ENCODE measurements at places on chromosomes 11 and 22.

- DNase-seq: no peak
Observed at GRCh38 chr22:20840646-20841371, 17.8 kb downstream of the PI4KA start.

- DNase-seq: no peak
Observed at GRCh38 chr11:23866641-23867040, 630.2 kb upstream of the LUZP2 start.

GRCh38 chr11:69251639-69252489 lies 42.1 kb upstream of the MYEOV start:
- DNase-seq: no peak

DNA sequence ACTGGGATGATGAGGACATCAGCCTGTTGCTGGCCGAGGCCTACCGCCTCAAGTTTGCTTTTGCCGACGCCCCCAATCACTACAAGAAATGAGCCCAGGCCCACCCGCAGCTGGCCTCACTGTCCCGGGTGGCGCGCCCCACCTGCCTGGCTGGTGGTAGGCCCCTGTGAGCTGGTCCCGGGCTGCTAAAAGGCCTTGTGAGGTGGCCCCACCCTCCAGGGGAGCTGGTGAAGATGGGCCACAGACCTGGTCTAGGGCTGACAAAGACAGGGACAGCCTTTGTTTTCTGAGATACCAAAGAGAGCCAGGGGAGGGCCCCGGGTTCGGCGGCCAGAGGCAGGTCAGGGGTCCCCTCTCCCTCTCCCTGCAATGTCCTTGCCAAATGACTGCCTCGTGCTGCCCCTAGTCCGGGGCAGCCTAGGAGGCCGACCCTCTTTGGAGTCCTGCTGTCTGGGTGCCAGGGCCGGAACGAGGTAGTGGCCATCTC lies 411.1 kb downstream of the TBC1D22A start:
- no peak for DNase-seq

DNA sequence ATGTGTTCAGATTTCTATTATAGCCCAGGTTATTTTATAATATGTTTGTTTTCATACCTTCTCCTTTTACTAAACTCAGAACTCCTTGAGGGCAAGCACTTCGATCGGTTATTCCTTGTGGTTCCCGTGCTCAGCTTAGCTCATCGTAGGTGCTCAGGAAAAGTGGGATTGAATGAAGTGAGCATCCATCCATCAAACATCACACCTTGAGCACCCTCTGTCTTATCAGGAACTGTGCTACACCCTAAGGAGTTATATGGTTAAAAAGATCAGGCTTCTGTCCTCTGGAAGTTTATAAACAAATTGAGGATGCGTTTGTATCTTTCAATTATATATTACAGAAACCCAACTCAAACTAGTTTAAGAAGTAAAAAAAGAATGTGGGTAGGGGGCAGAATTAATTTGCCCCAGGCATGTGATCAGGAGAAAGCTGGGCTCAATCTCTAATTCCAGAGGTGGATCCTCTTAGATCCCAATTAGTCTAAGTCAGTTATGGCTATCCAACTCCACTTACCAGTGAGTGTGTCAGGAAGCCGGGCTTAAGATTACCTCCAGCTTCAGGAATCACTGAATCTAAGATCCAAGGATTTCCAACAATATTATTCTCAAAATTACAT lies 59.9 kb upstream of the RRAS2 start:
- no peak for DNase-seq

DNA sequence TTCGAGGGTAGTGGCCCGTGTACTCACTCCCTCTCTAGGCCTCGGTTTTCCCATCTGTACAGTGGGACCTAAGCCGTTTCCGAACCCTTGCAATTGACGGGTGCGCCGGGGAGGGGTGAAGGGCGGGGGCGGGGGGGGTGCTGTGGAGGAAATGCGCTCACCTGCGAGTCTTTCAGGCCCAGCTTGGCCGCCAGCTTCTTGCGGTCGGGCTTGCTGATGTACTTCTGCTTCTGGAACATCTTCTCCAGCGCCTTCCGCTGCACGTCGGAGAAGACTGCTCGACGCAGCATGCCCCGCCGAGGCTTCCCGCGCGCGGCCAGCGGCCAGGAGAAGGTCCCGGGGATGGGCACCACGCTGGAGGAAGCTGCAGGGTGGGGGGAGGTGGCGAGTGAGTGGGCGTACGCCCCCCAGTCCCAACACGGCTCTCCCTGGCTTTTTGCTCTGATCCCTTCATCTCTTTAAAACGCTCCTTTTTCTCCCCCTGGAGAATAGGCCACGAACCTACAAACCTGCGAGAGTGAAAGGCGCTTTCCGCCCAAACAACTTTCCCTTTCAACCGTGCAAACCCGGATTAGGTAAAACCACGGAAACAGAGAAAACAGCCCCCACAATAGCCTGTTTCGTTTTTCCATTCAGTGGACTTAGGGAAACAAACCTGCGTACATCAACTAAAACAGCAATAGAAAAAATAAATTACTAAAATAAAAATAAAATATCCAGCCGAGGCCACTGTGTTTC lies 3.2 kb downstream of the DBX1 start:
- no peak for DNase-seq

All from G401 (cell line).